ENCODE measurements at places on chromosomes 2 and 18.

DNA sequence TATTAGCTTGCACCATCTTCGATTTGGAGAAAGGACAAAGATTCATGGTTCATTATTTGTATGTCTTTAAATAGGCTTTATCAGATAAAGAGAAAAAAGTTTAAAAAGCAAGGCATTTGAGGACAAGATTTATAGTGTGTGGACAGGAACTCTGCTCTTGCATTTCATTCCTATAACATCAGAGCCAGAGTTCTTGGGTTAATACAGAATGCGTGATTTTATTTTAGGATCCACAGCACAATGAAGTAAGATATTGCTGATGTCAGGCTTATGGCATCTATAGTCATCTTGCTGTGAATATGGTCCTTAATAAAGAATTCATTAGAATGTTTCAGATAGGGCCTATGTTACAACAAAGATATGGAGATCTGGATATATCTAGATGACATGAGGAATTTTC lies 19.7 kb downstream of the RASGRP3 start:
- no peak for DNase-seq

DNA sequence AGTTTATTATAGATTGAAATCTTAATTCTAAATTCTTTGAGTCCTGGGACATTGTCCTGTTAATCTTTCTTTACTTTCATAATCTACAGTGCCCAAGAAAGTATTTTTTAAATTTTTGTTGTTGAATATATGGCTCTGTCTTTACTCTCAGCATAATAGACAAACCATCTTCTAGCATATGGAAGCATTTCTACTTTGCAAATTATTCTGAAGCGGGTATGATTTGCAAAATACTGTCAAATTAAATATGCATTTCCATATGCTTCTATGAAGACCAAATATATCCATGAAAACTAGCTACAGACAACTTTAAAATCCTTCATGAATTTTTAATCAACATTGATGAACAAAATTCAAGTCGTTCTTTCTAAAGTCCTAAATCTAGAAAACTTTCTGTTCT lies 117.2 kb downstream of the KYNU start:
- no peak for DNase-seq

- no peak for DNase-seq
Observed at GRCh38 chr2:178891265-178891958, 84.2 kb upstream of the TTN start.

GRCh38 chr2:165044505-165045303 lies 89.4 kb upstream of the SLC38A11 start:
- DNase-seq, result no peak

DNA sequence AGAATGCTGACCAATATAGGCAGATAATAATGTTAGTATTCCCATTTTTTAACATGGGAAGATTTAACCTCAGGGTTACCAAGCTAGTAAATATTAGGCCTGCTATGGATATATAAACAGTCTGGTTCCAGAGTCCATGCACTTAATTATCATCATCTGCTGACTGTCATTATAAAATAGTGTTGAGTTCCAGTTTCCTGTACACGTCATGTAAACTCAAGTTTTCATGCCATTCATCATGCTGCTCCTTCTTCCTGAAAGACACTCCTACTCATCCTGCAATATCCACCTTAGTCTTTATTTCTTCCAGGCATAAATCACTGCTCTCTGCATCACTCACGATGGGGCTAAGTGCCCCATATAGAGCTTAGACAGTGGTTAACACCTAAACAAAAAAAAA lies 420.8 kb upstream of the SPHKAP start:
- DNase-seq, result no peak

DNA sequence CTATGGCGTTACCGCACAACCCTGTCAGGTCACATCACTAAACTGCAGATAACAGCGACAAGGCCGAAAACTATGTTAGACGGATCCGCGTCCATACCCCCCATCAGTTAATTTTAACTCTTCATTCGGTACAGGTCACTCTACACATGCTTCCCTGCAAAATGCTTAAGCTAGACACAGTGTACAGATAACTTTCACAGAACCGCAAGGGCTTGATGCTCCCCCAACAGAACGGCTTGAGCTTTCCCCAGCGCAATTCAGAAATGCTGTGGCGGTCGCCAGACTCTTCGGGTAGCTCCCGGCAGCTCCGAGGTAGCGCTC lies 283 bp upstream of the RBBP8 start:
- no peak for DNase-seq

- no peak for DNase-seq
Observed at GRCh38 chr2:226578879-226579278, 220.7 kb downstream of the IRS1 start.

DNA sequence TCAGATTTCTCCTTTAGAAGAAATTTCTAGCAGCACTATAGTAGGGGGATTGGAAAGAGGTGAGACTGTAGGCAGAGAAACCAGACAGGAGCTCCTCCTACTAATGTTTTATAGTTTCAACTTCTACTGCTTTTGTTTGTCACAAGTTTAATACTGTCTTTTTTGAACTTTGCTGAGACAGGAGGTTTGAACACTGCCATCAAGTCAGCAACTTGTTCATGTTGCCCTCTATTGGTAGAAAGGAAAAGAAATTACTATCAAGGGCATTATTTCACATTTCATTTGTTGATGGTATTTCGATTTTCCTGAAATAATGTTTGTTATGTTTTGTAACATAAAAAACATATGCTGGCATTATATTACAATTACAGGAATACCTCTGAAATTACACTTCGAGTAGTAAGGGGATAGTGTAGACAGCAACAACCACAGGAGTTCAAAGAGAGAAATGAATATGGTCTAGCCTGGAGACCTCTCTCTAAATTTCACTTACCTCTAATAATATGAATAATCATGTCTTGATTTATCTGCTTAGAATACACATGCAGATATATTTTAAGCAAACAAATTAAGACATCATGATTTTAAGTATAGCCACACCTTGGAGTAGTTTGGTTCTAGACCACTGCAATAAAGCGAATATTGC lies 12.4 kb upstream of the CCDC88A start:
- DNase-seq, result no peak

DNA sequence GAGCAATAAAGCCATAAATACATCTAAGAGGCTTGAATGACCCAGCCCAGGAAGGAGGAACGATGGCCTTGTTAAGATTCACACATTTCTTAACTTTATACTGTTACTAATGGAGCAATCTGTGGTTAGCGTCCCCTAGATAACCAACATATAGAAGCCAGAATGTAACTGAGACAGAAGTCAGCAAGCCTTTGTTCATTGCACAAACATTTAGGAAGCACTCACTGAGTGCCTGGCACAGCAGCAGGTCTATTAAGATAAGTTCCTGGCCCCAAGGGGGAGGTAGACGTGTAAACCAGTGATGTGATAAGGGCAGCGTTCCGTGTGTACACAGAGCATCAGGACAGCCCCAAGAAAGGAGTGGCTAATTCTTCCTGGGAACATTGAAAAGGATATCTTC lies 63.6 kb upstream of the ATL2 start:
- no peak for DNase-seq

- no peak for DNase-seq
Observed at GRCh38 chr2:120802158-120802557, 66.5 kb downstream of the GLI2 start.
